Left ventricle myocardium inferior (tissue), 1 donor: ENCODE measurements at places on chromosomes 4 and X. TPM values are rescaled to one million over a fixed set of nuclear protein-coding genes. Genes with fewer than 3 reads are reported as not detected.

- no peak overlapping the region for H3K4me3 ChIP-seq
- DNase-seq = no peak
- no peaks in the 10 kb centered on the region for H3K27me3 ChIP-seq
- H3K4me1 ChIP-seq = peaks cover 19% of the 10 kb centered on the region
- H3K36me3 ChIP-seq = peaks cover 4% of the 10 kb centered on the region
Observed at GRCh38 chr4:55351824-55352223, 5.8 kb downstream of the SRD5A3 start.

GRCh38 chr4:101762534-101762933 is 28.0 kb upstream of the BANK1 start:
- no peak overlapping the region for H3K4me3 ChIP-seq
- H3K27ac ChIP-seq = no peak overlapping the region
- DNase-seq = no peak
- no peaks in the 10 kb centered on the region for H3K27me3 ChIP-seq
- no peaks in the 10 kb centered on the region for H3K4me1 ChIP-seq
- no peaks in the 10 kb centered on the region for H3K36me3 ChIP-seq

DNA sequence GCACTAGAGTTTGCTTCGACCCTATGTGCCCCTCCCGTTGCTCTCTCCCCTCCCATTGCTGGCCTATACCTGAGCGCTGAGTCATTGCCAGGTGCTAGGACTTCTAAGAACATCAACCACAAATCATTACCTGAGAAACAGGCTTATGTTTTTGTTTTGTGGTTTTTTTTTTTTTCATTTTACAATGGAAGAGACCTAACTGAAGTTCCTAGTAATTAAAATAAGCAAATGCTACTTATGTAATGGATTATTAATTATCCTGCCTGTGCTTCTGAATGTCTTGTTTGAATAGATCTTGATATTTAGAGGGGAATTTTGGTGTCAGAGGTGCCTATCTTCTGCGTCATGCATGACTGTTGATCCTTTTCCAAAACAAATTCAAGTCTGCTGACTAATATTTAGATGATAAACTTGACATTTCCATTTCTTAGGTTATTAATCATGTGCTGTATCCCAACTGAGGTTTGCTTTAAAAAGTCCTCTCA is 275.4 kb upstream of the CPEB2 start:
- no peak overlapping the region for H3K27ac ChIP-seq
- H3K27me3 ChIP-seq = no peaks in the 10 kb centered on the region
- H3K4me3 ChIP-seq = no peak overlapping the region
- H3K4me1 ChIP-seq = no peaks in the 10 kb centered on the region
- DNase-seq = no peak

- no peaks in the 10 kb centered on the region for H3K27me3 ChIP-seq
- no peak overlapping the region for H3K4me3 ChIP-seq
- H3K4me1 ChIP-seq = no peaks in the 10 kb centered on the region
- DNase-seq = no peak
- no peaks in the 10 kb centered on the region for H3K36me3 ChIP-seq
Observed at GRCh38 chr4:152734699-152735050, 44.9 kb downstream of the TIGD4 start.

GRCh38 chr4:16056681-16057385 is 27.0 kb downstream of the PROM1 start:
- DNase-seq = no peak
- peaks cover 23% of the 10 kb centered on the region for H3K4me1 ChIP-seq
- H3K27ac ChIP-seq = peak overlapping the region; percentile 57
- H3K36me3 ChIP-seq = no peaks in the 10 kb centered on the region
- H3K27me3 ChIP-seq = no peaks in the 10 kb centered on the region

DNA sequence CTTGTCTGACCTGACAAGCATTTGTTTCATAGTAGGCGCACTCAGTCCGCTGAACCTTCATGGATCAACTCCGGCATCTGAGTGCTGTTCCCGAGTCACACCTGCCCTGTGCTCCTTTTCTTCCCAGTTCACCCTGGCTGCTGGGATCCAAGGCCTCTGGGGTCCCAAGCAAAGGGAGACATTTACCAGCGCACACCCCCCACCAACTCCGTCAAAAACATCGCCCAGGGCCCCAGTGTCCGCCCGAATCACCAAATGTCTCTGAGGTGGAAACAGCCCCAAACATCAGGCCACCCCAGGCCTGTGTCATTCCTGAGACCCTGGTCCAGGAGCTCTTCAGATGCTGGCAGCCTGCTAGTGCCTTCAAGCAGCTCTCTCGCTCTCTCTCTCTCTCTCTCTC is 5.1 kb downstream of the BLOC1S4 start:
- H3K27ac ChIP-seq = no peak overlapping the region
- no peak for DNase-seq
- peaks cover 34% of the 10 kb centered on the region for H3K4me1 ChIP-seq
- no peaks in the 10 kb centered on the region for H3K27me3 ChIP-seq

DNA sequence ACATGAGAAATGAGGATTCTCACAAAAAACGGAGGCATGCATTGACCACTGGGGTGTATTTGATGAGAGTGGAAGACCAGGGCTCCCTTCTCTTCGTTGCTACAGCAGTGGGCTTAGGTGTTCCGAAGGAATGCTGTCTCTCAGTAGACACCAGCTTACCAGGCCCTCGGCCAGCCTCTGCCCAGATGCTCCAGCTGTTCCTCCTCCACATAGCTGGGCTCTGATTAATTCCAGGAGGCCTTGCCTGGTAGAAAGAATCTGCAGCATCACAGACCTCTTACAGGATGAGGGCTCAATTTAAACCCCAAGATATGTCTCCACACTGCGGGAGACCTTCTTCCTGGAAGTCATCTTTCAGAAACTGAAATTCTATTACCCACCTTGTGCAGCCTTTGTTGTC is 346.6 kb upstream of the TENM3 start:
- H3K4me1 ChIP-seq = no peaks in the 10 kb centered on the region
- no peak overlapping the region for H3K4me3 ChIP-seq
- H3K36me3 ChIP-seq = no peaks in the 10 kb centered on the region
- DNase-seq = no peak

DNA sequence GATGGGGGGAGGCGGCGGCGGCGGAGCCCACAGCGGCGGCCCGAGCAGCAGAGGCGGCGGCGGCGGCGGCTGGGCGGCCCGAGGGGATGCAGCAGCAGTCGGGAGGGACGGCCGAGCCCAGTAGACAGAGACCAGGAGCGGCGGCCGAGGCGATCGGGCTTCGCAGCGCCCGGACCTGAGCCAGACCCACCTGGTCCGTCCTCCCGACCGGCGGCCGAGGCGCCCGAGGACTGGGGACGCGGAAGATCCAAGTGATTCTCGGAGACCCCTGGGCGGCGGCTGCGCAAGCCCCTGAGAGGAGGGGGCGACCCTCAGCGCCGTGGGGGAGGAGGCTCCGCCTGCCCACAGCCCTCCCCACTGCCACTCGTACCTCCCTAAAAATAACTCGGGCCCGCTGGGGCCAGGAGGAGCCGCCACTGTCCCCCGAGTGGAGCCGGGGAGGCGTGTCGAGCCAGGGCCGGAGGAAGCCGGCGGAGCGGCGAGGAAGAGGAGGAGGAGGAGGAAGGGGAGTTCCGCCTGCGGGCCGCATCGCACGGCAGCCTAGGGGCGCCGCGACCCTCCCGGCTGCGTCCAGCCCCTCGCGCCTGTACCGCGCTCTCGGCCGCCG is 608 bp downstream of the RAPGEF2 start:
- H3K36me3 ChIP-seq = no peaks in the 10 kb centered on the region
- H3K4me1 ChIP-seq = peaks cover 53% of the 10 kb centered on the region
- peak; percentile 70 for DNase-seq
- peak overlapping the region; percentile 97 for H3K27ac ChIP-seq
- H3K4me3 ChIP-seq = peak overlapping the region; percentile 96

DNA sequence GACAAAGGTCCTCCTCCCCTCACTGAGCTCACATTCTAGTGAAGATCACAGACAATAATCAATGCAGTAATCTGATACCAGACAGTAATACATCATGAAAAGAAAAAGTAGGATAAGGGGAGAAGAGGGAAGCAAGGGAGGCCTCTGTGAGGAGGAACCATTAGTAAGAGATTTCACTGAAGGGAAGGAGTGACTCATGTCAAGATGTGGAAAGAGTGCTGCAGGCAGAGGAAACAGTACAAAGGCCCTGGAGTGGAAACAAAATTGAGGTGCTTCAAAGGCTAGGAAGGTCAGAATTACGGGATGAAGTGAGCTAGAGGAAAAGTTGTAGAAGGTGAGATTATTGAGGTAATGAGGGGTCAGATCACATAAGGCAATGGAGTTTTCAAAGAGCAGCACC is 38.1 kb downstream of the LAMTOR3 start:
- no peak overlapping the region for H3K4me3 ChIP-seq
- H3K4me1 ChIP-seq = no peaks in the 10 kb centered on the region
- H3K27ac ChIP-seq = peak overlapping the region; percentile 21
- no peak for DNase-seq
- H3K27me3 ChIP-seq = peaks cover 9% of the 10 kb centered on the region

GRCh38 chr4:170464614-170465197 is 374.9 kb upstream of the AADAT start:
- H3K27ac ChIP-seq = no peak overlapping the region
- DNase-seq = no peak
- no peaks in the 10 kb centered on the region for H3K36me3 ChIP-seq
- no peaks in the 10 kb centered on the region for H3K27me3 ChIP-seq
- H3K4me3 ChIP-seq = no peak overlapping the region

GRCh38 chr4:835148-836002 is 9.4 kb upstream of the CPLX1 start:
- H3K4me1 ChIP-seq = peaks cover 32% of the 10 kb centered on the region
- H3K4me3 ChIP-seq = peak overlapping the region; percentile 36
- peaks cover 13% of the 10 kb centered on the region for H3K27me3 ChIP-seq
- H3K27ac ChIP-seq = peak overlapping the region; percentile 45
- DNase-seq = peak; percentile 70
- H3K36me3 ChIP-seq = no peaks in the 10 kb centered on the region

DNA sequence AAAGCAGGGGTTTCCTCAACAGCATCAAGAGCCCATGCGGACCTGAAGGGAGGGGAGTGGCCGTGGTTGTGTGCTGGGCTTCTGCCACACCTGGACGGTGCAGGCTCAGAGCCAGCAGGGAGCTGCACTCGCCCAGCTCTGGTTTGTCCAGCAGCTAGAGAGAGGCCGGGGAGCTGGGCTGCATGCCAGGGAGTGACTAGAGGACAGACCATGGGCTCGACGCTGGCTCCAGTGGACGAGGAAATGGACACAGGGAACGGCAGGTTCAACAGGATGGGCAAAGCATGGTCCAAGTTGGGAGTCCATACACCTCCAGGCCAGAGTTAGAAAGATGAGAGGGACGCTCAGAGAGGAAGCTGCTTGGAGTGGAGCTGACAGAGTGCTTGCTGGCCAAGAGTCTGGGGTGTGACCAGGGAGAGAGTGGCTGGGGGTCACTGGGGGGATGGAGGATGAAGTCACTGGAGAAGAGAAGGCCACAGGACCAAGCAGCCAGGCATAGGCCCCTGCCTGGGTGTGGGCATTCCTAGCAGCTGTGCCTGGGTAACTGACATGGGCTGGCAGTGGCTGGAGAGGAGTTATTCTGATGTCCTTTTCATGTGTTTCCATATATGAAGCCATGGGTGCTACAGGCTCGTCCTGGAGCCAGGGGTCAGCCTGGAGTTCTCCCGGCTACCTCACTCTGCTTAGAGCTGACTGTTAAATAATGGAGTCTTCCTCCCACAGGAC is 42.8 kb downstream of the HTT-AS start:
- peaks cover 6% of the 10 kb centered on the region for H3K36me3 ChIP-seq
- DNase-seq = no peak
- no peaks in the 10 kb centered on the region for H3K4me1 ChIP-seq
- H3K4me3 ChIP-seq = no peak overlapping the region
- no peaks in the 10 kb centered on the region for H3K27me3 ChIP-seq

DNA sequence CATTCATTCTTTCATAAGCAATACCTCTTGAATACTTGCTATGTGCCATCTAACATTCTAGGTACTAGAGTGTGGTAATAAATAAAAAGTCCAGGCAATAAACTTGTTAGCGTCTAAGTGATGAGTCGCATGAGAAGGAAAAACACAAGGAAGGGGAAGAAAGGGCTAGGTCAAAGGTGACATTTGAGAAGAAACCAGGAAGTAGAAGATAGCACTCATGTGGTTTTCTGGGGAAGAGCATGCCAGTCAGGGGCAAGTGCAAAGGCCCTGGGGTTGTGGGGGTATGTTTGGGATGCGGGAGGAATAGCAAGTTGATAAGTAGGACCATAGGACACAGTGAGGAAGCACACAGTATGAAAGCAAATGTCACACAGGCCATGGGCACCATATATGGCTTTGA is 157.0 kb downstream of the TSPAN5 start:
- peaks cover 4% of the 10 kb centered on the region for H3K4me1 ChIP-seq
- no peak overlapping the region for H3K27ac ChIP-seq
- no peaks in the 10 kb centered on the region for H3K27me3 ChIP-seq
- no peaks in the 10 kb centered on the region for H3K36me3 ChIP-seq
- DNase-seq = no peak

GRCh38 chr4:6333301-6334202 is 63.9 kb downstream of the WFS1 start:
- H3K4me3 ChIP-seq = no peak overlapping the region
- no peak overlapping the region for H3K27ac ChIP-seq
- H3K4me1 ChIP-seq = no peaks in the 10 kb centered on the region
- no peak for DNase-seq
- H3K27me3 ChIP-seq = peaks cover 65% of the 10 kb centered on the region

Gene ELF4
- 2.2 TPM for total RNA-seq

Gene PDGFRA
- total RNA-seq = 24.8 TPM

Gene ADGRL3
- 6.1 TPM for total RNA-seq

Gene COL25A1
- total RNA-seq = 0.77 TPM

Gene CFAP299
- total RNA-seq = not detected
